Stimulated activated CD8-positive, alpha-beta memory T cell treated with anti-CD3 and anti-CD28 coated beads, Interleukin-15, amount 100 ng/mL, for 4 hours (primary cell): ENCODE measurements at places on chromosomes 2 and 18.

GRCh38 chr2:99183025-99183424 lies 2.0 kb downstream of the MRPL30 start:
- DNase-seq: no peak

- DNase-seq: no peak
These were observed 10.3 kb upstream of the B3GNT2 start for GRCh38 chr2:62185475-62186155.

DNA sequence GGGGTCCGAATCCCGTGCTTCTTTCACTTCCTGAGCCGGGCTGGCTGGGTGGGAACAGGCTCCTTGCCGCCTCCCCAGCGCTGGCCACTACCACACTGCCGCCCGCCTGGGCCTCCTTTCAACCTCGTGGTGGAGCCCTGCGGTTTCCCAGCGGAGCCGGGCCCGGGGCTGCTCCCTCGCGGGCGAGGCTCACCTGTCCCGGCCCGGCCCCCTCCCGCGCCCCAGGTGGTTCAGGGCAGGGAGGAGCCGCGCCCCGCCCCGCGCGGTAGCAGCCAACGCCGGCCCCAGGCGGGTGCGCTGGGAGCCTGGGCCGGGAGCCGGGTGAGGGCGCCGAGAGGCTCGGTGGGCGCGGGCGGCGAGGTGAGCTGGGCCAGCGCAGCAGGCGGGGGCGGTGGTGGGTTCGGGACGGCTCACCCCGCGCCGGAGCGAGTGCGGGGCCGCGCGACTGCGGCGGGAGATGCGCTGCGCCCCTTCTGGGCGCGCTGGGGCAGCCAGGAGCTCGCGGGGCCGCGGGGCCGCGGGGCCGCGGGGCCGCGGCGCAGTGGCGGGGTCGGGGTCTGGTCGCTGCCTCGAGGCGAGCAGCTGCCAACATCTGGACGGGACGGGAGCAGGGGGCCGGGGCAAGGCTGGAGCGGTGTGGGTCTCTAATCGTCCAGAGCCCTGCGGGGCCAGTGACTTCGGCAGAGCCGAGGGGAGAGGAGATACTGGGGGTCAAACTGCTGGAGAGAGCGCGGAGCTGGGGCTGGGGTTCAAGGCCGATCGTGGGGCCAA lies at the start of gene LYPD6B:
Gene LYPD6B (plus strand): TSS at position 258 of the 771 bp plus-strand sequence. CDS start 92,250 bp downstream, outside the sequence.
- DNase-seq: no peak

DNA sequence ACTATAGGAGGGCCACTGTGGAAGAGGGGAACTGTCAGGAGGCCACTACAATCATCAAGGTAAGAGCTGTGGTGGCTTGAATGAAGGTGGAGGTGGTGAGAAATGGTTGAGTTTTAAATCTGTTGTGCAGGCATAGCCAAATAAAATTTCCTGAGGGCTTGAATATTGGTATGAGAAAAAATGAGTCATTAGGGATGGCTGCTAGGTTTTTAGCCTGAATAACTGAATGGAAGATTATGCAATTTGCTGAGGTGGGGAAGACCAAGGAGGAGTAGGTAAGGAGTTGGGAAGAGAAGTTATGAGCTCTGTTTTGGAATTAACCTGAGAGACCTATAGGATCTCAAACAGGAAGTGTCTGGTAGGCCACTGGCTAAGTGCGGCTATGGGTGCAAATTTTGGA lies 84.0 kb downstream of the KLHL14 start:
- DNase-seq: no peak

DNA sequence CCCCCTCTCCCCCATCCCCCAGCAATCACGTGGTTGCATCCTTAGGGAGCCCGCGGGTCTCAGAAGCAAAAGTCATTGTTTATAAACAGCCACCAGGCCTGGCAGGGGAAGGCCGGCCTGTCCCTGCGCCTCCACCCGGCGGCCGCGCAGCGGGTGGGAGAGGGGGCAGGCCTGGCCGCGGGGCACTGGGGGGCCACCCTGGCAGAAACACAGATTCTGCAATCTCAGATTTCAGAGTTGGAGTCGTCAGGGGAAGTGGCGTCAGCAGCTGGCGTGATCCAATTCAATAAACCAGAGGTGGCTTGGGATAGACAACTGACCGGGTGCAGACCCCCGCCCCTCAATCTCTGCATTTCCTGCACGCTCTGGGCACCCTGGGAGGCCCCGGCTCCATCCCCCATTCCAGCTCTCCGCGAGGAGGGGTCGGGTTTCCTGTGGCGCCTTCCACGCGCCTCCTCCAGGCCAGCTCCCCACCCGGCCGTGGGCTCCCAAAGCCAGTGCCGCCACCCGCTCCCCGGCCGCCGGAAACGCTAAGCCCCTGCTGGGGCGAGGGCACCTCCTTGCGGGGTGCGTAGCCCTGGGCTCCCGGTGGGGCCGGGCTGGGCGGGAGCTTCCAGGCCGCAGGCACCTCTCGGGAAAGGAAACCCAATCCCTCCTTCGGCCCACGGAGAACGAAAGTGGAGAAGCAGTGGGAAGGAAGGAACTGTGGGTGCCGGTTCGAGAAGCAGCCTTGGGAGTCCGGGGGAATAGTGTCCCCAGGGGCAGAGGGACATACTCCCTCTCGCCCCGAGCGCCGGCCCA lies 1.1 kb downstream of the BIN1 start:
- DNase-seq: no peak

- DNase-seq: no peak
These were observed 366.9 kb downstream of the EPHA4 start for GRCh38 chr2:221205103-221205673.

DNA sequence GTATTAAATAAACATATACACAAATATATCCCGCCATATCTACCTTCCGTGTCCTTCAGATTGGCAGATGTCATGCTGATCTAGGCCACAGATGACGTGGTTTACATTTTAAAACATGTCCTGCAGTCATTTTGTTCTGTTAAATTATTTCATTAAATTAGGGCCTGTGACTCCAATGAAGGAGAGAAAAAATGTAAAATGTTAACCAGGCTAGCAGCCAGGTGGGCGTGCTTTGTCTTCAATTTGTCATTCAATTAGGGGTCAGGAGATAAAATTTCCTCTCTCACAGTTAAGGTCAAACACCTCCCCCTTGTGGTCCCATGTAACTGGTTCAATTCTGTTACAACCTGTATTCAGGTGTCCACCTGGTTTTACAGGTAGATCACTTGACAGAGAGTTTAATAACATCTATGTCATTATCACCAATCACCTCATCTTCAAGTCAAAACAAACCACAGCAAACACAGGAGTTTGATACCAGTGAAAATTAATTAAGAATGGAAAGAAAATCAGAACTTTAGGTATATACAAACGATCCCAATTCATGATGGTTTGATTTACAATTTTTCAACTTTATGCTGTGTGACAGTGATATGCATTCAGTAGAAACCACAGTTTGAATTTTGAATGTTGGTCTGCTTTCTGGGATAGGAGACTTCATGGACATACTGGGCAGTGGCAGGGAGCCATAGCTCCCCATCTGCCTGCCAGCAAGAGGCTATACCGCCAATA lies 339.4 kb downstream of the CMPK2 start:
- DNase-seq: no peak

DNA sequence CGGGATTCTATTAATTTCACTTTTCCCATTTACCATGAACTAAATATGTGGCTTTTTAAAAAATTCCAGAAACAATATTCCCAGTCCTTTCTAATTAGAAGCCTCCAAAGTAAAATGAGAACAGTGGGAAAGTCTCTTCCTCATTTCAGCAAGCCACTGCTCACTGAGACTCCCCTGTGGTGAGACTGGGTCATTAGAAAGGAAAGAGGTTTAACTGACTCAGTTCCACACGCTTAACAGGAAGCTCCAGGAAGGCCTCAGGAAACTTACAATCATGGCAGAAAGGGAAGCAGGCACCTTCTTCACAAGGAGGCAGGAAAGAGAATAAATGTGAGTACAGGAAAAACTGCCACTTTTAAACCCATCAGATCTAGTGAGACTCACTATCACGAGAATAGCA lies 258.9 kb upstream of the CHAC2 start:
- no peak for DNase-seq

DNA sequence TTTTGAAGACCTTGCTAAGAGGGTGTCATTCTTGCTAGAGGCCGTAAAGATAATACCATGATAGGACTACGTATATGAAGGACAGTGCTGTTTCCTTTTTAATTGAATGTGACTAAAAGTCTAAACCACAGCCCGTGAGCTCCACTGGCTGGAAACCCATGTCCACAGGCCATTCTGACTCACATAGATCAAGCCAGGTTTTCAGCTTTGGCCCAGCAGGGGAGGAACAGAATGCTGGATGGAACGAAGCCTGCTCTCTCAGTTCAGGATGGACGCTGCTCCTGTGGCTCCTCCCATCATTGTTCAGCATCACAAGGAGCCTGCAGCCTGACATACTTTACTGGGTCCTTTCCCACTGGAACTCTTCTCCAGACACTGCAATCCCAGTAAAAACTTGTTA lies 47.6 kb downstream of the ALPK2 start:
- no peak for DNase-seq

DNA sequence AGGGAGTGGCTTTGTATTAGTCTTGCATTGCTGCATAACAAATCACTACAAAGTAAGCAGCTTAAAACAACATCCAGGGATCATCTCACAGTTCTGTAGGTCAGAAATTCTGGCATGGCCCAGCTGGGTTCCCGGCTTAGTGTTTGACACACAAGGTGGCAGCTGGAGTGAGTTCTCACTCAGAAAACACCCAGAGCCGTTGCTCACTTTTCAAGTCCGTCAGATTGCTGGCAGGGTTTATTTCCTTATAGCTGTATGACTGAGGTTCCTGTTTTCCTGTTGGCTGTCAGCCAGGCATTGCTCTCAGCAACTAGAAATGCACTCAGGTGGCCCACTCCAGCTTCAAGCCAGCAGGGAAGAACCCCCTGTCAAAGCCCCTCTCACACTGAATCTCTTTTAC lies 324.1 kb downstream of the CCDC178 start:
- DNase-seq: no peak

GRCh38 chr2:226475650-226476049 lies 324.0 kb downstream of the IRS1 start:
- no peak for DNase-seq

- no peak for DNase-seq
These were observed 40.7 kb downstream of the TTR start for GRCh38 chr18:31632356-31632755.

- DNase-seq: no peak
These were observed 675.5 kb downstream of the LRP1B start for GRCh38 chr2:141455211-141455826.

GRCh38 chr2:74092275-74092674 lies 55.4 kb downstream of the BOLA3 start:
- DNase-seq: no peak

GRCh38 chr2:182324665-182325064 lies 102.2 kb downstream of the PDE1A start:
- DNase-seq: no peak

DNA sequence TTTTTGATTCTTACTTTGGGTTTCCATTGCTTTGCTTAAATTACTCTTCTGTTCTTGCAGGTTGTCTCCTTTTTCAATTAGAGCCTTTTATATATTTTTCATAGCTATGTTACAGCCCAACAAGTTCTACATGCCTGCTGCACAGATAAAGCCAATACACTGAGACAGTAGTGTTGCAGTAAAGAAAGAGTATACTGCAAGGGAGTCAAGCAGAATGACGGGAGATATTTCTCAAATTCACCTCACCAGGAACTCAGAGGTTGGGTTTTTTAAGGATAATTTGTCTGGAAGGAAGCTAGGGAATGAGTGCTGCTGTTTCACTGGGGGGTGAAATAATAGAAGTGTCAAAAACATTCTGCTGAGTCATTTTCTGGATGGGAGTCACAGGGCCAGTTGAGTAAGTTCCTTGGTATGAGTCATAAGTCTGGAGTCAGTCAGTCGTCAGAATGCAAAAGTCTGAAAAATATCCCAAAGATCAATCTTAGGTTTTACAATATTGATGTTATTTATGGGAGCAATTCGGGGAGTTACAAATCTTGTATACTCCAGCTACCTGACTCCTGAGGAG lies 193.0 kb upstream of the RGPD4 start:
- DNase-seq: no peak

DNA sequence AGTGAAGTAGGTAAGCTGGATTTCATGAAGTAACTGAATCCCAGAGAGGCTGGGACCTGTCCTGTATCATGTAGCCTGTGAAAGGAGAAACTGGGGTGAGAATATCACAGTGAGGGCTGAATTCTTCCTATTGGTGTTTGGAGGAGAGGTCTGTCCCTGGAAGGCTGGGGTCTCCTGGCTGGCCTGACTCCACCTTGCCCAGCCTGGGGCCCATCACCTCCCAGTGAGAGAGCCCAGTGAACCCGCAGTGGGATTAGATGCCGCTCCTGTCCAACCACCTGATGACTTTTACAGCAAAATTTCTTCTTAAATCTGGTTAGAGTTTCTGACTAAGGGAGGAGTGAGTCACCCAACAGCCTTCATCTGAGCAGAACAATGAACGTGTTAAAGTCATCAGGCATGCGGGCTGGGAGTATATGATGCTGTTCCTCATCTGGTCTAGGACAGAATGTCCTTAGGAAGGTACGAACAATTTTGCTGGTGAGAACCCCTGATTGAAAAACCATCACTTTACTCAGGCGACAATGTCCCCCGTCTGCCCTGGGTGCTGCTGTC lies 152.9 kb downstream of the LPIN1 start:
- no peak for DNase-seq

DNA sequence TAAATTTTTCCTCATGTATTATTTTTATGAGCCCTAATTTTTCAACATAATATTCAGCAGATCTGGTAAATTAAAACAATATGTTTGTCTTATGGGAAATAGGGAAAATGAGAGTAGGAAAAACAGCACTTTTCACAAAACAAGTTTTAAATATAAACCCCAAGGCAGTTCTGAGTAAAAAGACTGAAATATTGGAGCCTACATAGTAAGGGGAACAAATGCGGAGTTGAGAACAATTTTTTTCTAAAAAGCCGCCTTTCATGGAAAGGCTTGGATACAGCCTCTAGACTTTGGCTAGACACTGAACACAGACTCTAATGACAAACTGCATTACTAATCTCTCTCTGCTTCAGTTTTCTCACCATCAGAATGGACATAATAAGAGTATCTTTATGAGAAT lies 174.1 kb downstream of the NOL4 start:
- DNase-seq: no peak

- no peak for DNase-seq
These were observed 230.4 kb downstream of the KLHL29 start for GRCh38 chr2:23615216-23616020.

DNA sequence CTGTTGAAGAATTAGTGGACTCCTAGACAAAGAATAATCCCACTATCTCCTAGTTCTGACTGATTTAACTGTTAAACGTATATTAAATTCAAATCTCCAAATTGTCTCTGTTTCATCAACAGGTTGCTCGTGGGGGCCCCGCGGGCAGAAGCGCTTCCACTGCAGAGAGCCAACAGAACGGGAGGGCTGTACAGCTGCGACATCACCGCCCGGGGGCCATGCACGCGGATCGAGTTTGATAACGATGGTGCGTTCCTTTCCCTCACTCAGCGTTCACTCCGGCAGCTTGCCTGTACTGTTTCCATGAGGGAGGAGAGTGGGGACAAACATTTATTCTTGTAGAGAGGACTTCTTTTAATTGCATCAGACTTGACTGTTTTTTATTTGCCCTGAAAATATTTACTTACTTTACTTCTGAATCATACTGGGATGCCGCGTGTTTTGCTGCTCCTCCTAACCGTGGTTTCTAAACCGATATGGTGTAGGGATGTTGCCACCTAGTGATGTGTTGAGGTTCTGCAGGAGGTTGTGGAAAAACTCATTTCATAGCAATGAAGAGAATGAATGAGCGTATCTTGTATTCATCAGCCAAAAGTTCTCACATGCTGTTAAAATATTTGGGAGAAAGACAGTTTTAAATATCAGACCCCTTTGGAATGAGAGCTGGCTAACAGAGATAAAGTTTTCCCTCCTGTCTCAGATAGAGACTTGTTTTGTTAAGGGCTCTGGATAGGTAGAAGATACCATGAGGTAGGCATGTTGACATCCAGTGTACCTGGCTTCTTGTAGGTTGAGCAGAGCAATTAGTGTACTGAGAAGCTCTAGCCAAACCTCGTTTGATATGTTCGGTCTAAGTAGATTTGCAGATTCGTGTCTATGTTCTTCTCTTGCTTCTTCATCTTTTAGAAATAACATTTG lies 38.3 kb downstream of the ITGA6 start:
- peak; percentile 67 for DNase-seq
